Erythroblast (primary cell): ENCODE measurements at places on chromosomes 5 and 9.

DNA sequence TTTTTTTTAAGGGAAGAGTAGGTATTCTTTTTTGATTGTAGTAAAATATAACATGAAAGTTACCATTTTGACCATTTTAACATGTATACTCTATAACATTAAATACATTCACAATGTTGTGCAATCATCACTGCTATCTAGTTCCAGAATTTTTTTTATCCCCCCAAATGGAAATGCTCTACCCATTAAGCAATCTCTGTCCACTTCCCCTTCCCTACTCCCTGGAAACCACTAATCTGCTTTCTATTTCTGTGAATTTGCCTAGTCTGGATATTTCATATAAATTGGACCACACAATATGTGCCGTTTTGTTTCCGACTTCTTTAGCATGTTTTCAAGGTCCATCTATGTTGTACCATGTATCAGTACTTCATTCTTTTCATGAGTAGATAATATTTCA is 429.5 kb downstream of the TLE1 start:
- no peak for DNase-seq

- DNase-seq: no peak
These were observed 11.6 kb downstream of the NIPSNAP3B start for GRCh38 chr9:104775574-104775936.

GRCh38 chr9:21579247-21579671 is 97.1 kb upstream of the IFNE start:
- no peak for DNase-seq

DNA sequence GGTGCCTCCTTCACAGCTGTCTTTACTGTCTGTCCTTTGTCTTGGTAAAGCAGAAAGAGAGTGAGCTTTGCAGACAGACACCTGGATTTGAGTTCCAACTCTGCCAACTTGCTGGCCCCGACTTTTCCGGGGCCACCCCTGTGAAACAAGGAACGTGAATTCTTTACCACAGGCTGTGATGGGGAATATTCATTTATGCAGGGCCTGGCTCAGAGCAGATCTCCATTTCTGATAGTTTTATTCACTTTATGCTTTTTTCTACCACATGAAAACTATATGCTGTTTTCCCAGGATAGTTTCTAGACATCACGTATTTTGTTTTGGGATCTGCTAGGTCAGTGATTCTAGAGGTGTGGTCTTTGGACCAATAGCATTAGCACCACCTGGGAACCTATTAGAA is 211.8 kb downstream of the GRIA1 start:
- DNase-seq: no peak

DNA sequence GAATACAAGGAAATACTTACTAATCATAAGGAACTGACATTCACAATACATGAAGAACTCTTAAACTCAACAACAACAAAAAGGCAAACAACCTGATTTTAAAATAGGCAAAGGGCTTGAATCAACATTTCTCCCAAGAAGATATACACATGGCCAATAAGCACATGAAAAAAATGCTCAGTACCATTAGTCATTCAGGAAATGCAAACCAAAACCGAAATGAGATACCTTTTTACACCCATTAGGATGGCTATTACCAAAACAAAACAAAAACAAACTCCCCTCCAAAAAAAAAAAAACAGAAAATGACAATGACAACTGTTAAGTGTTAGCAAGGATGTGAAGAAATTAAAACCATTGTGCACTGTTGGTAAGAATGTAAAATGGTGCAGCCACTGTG is 104.1 kb upstream of the ZNF462 start:
- no peak for DNase-seq

DNA sequence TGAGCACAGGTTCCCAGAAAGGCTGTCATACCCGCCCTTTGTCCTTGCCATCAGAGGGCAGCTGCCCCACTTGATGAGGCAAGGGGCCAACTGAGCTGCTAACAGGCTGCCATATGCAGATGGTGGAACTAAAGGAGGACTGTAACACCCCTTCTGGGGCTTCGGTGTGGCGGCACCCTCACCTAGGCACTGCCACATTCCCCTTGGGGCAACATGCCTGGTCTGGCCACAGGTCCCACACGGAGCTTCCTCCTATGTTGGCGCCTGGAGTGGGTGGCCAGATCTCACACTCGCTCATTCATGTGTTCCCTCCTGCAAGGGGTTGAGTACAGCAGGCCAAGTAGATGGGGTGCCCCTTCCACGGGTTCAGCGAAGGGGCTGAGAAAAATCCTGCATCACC is 777.4 kb upstream of the CHD1 start:
- no peak for DNase-seq

DNA sequence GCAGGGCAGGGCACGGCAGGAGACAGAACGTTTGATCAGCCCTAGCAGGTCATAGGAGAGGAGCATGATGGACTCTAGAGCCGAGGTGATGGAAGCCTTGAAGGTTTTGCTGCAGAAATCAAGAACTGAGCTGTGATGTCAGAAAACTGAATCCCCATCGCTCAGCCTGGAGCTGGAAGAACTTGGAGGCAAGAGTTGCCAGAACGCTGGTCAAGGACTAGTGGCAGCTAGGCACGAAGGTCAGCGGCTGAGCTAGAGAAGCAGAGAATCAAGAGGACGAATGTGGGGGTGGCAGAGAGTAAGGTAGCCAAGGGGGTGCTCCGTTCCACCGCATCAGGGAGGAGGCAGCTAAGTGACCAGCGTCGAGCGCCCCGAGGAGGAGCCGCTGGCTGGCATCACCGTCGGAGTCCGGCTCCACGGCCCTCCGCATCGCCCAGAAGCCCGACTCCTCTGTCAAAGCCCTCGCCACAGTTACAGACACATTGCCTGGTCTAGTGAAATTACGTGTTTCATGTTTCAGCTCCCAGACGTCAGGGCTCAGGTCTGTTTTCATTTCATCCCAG is 1.2 kb upstream of the GALNT10 start:
- peak; percentile 48 for DNase-seq

- DNase-seq: no peak
These were observed 723.3 kb upstream of the GRAMD2B start for GRCh38 chr5:125699860-125700259.

- DNase-seq: peak; percentile 40
These were observed 39.7 kb downstream of the FABP6 start for GRCh38 chr5:160269017-160269416.

- no peak for DNase-seq
These were observed 351.2 kb upstream of the C9orf72 start for GRCh38 chr9:27924502-27924901.

DNA sequence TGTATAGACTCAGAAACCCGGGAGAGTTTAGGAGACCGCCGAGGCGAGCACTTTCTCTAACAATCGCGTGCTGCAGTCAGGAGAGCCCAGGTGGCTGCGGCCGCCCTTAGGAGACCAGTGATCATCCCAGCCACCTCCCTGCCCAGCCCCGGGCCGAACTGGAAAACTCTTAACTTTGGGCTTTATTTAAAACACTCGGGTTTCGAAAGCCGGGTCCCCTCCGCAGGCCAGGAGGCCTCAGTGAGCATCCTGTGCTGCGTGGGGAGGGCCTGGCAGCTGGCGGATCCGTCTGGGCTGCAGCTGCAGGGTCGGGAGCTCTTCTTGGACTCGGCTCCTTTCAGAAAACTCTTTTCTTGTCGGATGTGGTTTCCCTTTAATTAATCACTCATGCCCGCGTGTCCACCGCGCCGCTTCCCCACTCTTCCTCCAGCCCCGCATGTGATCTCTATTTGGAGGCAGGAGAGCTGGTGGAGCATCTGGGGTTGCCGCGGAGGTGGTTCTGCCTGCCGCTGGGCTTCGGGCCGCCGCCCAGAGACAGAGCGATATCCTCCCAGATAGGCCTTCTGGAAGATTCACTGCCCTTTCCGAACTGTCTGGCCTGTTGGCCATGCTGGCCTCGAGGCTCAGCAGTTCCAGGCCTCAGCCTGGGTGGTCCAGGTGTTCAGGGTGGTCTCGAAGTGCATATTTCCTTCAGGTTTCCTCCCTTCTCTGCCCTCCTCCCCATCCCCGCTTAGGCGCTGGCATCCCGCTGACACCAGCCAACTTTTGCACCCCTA is 59.5 kb downstream of the TMEM174 start:
- peak; percentile 12 for DNase-seq

DNA sequence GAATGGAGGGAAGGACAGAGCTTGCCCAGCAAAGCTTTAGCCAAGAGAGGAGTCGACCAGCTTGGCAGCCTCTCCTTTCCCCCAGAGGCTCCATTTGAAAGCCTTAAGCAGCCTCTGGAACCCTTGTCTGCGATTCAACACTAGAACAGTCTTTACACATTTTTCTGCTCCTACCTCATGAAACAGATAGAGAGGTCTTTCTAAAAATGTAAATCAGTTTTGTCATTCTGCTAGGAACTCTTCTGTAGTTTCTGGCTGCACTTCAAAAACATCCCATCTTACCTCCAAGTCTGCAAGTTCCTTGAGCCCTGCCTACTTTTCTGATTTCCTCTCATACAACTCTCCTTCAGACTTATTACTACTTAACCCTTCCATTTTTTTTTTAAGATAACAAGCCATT is 70.1 kb downstream of the PDE4D start:
- no peak for DNase-seq

GRCh38 chr9:115520646-115521045 is 402.7 kb upstream of the TNC start:
- no peak for DNase-seq

GRCh38 chr9:111874500-111874899 is 22.1 kb upstream of the UGCG start:
- DNase-seq: no peak

DNA sequence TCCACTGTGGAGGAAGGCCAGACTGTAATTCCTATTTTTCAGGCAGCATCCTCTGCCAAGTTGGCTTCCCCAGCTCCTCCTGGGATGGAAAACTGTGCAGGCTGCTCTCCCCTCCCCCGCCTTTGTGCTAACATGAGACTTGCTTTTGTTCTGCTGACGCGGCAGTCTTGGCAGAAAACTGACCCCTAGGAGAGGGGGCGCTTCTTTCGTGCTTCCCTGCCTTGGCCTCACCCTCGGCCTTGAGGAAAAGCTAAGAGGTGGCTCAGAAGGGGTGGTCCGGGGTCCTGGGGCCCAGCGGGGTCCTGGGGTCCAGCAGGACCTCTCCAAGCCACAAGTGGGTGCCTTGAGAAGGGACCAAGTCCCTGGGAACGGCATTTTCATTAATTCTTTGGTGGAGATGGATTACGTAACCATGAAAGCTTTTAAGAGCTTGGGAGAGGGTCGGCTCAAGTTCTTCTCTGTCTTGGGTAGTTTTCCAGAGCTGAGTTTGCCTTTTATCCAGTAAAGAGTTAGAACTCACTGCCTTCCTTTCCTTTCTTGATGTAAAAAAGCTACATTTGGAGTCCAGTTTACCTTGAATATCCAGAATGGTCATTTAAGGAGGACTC is 51.0 kb downstream of the SH3PXD2B start:
- DNase-seq: no peak

DNA sequence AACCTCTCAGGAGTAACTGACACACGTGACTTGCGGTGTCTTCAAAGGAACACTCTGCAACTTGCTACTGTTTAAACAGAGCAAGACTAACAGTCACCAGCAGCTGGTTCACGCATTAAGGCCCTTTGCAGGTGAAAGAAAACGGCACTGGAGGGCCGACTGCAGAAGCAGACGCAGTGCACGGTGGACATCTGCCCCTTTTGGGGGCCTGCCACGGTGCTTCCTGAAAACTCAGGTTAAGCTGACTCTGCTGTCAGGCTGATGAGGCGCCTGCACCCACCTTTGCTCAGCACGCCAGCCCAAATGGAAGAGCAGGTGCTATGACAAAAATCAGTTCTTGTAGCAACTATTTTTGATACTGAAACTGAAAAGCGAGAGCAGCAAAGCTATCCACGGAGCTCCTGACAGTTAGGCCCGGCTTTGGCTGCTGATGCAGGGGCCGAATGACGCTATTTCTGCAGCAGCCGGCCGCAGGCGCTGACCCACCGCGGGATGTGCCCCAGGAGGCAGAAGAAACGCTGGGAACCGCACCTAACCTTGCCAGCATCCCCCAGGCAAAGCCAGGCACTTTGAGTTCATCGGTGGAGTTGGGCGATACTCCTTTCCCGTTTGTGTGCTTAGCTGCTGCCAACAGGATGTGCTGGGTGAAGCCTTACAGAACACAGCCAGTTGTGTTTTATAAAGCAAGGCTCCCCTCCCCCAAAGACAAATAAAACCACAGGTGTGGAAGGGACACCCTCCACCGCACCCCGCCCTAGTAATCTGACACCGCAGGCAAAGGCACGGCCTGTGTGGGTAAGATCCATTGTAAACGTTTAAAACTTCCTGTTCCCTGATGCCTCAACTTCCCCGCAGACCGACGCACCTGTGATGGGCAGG is 21.1 kb upstream of the TERT start:
- no peak for DNase-seq

DNA sequence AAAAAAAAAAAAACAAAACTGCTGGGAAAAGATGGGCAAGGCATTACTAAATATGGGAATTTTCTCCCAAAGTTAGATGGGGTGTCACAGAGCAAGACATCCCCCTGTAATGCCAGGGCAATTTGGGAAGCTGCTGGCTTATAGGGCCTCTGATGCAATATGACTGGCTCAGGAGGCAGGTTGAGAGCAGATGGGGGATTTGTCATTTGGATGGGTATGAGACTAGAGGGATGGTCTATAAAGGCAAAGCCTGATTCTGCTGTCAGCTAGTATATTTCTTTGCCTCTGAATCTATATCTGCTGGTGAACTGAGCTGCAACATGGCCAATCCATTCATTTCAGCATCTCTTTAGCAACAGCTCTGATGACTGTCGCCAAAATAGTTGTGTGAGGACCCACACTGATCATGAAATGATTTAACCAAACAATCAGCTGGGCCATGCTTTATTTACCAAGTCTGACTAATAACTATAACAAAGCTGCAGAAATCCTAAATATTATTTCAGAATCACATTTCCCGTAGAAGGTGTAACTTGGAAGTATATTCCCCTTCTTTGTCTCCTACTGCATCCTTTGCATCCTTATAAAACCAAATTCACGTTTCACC is 455.1 kb upstream of the ZNF608 start:
- DNase-seq: no peak

DNA sequence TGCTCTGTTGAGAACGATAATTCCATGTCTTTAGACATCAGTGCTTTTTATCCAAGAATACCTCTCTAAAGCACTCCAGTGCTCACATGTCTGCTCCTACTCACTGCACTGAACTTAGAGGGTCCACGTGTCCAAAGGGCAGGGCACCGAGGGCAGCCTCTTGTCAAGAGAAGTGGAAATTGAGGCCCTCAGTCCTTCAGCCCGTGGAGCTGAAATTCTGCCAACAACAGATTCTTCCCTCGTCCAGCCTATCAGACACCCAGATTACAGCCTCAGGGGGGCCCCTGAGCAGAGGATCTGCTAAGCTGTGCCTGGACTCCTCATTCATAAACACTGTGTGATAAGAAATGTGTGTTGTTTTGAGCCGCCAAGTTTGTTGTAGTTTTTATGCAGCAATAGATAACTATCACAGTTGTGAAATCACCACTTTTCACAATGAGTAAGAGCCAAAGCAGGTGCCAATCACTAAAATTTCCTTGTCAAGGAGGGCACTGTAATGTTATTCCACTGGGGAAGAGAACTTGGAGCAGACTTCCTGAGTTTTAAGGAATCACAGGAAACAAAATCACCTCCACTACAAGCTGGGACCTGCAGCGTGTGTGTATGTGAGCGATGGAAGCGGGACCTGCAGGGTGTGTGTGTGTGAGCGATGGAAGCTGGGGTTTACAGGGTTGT is 58.8 kb upstream of the IGFBPL1 start:
- DNase-seq: no peak

- DNase-seq: no peak
These were observed 121.7 kb upstream of the ADCY2 start for GRCh38 chr5:7274203-7274602.
